ENCODE measurements at places on chromosomes 1 and 21.

- DNase-seq: no peak
Measured at GRCh38 chr1:206447792-206448191, 22.5 kb upstream of the IKBKE start.

DNA sequence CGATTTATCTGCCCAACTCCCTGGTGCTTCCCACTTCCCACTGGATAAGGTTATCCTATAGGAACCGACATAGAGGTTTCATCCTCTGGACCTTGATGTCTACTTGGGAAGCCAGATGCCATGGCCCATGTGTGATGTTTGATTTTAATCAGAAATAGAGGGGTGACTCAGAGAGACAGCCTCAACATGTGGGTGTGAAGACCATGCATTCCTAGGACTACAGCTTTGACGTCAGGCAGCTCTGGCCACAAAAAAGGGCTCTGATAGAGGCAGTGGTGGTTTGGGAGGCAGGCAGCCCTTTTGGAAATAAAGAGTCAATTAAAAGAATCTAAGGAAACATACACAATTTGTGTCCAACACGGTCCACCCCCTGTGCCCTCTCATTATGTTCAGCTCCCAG is 5.2 kb upstream of the SH2D2A start:
- no peak for DNase-seq

- DNase-seq: no peak
Measured at GRCh38 chr1:207876131-207876530, 34.8 kb downstream of the CD34 start.

DNA sequence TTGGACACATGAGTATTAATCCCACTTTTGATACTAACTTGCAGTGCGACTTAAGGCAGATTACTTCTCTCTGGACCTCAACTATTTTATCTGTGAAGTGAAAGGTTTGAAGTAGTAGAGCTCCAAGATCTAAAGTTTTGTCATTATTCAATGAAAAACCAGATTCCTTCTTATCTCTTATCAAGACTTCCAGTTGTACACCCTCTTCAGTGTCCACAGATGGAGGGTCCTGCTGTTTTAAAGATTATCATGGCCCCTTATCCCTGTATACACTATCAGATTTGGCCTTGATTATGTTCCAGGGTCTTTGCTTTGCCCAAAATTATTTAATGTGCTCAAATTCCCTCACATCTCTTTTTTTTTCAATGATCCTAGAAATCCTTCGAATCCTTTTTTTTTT is 1.1 kb downstream of the C1orf50 start:
- no peak for DNase-seq

GRCh38 chr1:62362061-62362917 is 43.1 kb upstream of the KANK4 start:
- no peak for DNase-seq

- DNase-seq: no peak
Measured at GRCh38 chr1:60126723-60127122, 53.2 kb upstream of the C1orf87 start.

DNA sequence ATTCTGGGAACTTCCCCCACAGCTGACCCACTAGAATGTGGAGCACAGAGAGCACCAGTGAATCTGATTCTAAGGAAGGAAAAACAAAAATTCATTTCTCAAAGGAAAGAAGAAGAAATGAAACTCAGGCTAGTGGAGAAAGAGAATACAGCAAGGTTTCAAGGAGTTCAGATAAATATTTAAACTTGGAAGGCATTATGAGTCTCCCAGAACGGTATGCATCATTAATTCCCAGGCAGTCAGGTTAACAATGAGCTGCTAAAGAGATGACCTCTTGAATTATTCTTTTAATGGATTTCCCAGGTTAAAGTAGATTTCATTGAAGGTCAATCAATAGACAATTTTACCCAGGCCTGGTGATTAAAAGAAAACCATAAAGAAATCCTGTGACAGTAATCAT is 103.6 kb upstream of the KAZN start:
- DNase-seq: no peak
